ENCODE measurements at places on chromosomes 4 and X.

GRCh38 chr4:189773909-189774308 lies 166.8 kb upstream of the FRG1 start:
- DNase-seq: no peak

DNA sequence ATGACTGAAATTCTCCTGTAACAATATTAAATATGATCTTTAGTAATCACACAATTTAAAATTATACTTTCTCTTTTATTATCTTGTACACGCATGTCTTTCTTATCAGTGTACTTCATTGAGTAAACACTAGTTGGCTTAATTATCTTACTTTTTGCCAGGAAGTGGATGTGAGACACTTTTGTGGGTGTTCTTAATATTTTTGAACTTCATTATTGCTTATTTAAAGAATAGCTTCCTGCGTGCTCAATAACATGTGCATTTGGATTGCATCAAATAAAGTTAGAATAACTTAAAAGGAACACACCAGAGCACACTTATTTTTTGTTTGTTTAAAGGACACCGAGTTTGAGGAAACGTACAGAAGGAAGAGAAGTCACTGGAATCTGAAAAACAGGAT lies 128.5 kb upstream of the VEGFC start:
- no peak for DNase-seq

DNA sequence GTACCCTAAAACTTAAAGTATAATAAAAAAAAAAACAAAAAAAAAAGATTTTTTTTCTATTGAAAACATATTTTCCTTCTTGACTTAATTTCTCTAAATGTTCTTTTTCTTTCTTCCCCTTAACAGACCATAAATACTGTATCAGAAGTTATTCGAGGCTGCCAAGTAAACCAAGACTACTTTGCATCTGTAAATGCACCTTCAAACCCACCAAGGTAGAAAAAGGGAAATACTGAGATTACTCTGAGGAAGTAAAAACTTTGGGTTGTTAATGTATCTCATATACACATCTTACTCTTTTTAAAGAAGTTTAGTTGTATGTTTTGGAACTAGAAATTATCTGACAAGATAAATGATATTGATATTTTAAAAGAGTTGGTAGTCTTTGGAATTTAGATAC lies 65.6 kb downstream of the USO1 start:
- no peak for DNase-seq

GRCh38 chr4:122107680-122108079 lies 44.5 kb upstream of the BLTP1 start:
- no peak for DNase-seq

DNA sequence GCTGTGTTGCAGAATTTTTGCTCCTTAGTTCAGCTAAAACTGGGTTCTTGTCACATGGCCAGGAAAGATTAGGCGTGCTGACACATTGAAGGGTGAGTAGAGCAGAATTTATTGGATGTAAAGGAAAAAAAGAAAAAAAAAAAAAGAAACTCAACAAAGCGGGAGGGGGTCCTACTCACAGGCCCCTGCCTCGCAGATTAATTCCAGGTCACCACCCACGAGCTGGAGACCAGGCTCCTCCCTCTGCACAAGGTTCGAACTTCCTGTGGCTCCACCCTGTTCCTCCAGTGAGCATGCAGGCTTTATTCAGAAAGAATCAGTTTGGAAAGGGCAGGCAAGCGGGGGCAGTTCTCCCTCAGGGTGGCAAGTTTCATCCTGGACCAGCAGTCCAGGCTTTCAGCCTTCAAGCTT lies 17.1 kb downstream of the MGST2 start:
- DNase-seq: no peak

DNA sequence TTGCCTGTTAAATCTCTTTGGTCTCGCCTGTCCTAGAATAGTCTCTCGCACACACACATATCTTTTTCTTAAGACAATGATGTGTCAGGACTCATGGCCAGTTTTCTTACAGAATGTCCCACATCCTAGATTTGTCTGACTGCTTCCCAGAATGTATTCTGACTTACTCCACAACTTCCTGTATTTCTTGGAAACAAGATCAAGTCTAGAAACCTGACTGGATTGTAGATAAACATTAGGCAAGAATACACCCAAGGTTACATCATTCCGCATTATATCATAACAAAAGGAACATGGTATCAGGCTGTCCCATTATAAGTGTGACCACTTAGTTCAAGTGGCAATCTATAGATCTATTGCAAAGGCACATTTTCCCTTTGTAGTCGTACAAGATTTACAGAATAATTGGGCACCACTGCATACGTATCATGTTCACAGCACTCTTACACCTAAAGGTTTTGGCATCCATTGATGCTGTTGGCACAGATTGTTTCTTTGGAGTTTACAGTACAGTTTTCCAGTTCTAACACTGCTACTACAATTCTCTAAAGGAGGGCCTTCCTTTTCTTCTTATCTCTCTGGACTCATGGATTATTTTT lies 56.4 kb downstream of the FBXW7 start:
- DNase-seq: no peak

DNA sequence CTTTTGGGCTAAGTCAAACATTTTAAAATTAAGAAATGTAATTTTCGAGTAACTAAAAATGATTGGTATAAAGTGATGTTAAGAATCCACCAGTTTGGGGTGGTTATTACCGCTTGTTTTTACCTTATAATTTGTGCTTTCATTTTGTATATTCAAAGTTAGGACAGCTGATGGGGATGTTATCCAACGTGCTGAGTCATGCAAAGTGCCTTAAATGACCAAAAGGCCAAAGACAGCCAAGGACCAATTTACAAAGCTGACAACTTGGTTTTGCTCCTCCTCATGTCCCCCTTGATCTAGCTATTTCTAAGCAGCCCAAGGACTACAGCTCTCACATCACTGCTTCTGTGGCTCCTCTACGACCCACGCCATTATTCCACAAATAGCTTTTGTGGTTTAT lies 181.4 kb upstream of the PCDH7 start:
- DNase-seq: no peak

GRCh38 chr4:183082053-183082452 lies 17.0 kb upstream of the WWC2 start:
- DNase-seq: no peak

DNA sequence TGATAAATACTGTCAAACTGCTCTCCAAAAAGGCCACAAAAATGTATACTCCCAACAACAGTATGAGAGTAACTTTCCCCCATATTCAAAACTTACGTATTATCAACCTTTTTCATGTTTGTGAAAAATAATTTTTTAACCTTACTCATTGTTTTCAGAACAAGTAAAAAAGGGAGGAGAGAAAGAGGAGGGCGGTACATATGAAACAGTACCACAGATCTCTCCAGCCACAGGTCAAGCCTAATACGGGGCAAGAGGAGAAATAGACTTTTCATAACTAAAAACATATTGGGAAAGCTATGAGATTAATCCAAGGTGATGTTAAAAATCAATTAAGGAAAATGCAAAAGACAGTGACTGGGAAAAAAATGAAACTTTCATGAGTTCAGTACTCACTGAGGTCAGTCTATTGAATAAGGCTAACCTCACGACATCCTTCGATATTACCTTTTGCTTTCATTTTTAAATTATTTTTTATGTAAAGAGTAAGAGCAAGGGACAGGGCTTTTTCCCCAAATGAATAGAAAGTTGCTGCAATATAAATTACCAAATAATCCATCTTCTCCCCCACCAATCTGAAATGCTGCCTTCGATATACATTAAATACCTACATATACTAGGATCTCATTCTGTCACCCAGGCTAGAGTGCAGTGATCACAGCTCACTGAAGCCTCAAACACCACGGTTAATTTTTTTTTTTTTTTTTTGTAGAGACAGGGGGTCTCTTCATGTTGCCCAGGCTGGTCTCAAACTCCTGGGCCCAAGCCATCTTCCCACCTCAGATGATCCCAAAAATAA lies 25.3 kb downstream of the FBXW7 start:
- no peak for DNase-seq

DNA sequence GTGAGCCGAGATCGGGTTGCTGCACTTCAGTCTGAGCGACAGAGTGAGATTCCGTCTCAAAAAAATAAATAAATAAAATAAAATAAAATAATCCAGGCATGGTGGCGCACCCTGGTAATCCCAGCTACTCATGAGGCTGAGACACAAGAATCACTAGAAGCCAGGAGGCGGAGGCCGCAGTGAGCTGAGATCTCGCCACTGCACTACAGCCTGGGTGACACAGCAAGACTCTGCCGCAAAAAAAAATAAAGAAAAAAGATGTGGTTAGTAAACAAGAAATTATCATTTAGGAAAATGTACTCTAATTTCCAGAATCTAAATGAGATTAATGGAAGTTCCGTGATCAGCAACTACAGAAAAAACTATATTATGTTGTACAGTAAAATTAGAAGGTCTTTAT lies 14.5 kb upstream of the LRBA start:
- no peak for DNase-seq

GRCh38 chrX:23228454-23228853 lies 106.2 kb upstream of the PTCHD1 start:
- no peak for DNase-seq

GRCh38 chrX:128928636-128929035 lies 594.7 kb downstream of the SMARCA1 start:
- no peak for DNase-seq

DNA sequence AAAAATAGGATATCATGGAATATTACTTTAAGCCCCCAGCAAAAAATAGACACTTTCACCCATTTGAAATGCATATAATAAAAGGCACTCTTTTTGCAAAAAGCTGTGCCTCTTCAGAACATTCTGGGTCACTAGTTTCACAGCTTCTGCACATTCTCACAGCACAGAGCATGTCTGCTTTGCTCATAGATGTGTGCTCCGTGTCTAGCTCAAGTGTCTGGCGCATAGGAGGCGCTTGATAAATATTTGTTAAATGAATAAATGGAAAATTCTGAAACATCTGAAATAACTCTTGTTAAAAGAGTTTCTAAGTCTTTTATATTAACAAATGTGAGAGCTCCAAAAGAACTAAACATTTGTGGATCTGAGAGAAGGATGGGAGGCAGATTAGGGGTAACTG lies 275.2 kb downstream of the PTTG2 start:
- DNase-seq: no peak

- DNase-seq: no peak
Measured at GRCh38 chr4:70183168-70183939, 12.2 kb upstream of the ODAM start.

- no peak for DNase-seq
Measured at GRCh38 chrX:22952010-22952409, 47.8 kb upstream of the DDX53 start.

DNA sequence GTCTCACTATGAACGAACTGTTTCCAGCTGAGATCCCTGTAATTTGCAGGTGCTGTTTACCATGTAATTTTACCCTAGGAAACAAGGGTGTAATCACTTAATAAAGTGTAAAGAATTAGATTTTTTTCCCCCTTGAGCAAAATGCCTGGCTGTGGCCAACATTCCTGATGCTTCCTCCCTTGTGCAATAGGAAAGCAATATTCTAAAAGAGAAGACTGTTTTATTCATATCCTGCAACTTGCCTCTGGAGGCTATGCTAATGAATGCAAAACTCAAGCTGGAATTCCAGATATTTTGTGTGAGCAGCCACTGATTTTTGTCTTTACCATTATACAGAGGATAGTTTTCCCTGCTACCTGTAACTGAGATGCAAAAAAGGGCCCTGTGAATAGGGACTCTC lies 98.0 kb downstream of the AWAT2 start:
- no peak for DNase-seq

- no peak for DNase-seq
Measured at GRCh38 chr4:94336303-94336702, 6.3 kb downstream of the HPGDS start.

DNA sequence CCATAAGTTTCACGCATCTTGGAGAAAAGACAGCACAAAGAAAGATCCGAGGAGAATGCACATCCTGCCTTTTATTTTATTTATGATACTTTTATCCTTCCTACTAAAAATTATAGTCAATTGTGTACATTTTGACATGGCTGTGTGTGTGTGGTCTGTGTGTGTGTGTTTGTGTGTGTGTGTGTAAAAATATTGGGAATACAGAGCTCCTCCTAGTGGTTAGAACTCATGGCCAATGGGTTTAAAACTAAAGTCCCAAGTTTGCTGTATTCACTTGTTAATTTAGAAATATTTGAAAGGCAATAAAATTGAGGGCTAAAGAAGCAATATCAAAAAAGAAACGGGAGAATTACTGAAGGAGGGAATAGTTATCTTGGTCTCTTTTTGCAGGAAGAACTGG lies 47.5 kb downstream of the NKX6-1 start:
- no peak for DNase-seq

DNA sequence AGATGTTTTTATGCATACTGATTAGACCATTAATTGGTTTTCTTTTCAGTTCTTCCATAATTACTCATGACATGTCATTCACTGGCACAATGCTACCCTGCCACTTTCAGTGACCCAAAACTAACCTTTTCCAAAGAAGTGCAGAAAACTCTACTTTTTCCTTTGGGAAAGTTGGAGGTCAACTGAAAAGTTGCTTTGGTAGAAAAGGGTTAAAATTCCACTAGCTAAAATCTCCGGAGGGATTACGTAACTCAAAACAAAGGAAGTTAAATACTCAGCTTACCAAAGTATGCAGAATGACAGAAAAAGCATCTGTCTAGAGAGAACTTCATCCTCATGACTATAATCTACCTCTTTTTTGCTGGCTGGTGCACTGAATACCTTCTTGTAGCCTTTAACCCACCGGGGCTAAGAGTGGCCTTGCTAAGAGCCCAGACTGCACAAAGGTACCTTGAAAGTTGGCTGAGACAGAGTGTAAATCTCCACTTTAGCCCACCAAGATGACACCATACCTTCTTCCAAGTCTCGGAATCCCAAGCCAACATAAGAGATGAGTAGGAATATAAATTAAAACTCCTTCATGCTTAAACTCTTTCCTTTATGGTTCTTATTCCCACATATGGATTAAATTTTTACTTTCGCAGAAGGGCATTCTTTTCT lies 1099.5 kb upstream of the INTU start:
- DNase-seq: no peak

GRCh38 chr4:176380352-176381157 lies 60.8 kb downstream of the SPCS3 start:
- DNase-seq: no peak

DNA sequence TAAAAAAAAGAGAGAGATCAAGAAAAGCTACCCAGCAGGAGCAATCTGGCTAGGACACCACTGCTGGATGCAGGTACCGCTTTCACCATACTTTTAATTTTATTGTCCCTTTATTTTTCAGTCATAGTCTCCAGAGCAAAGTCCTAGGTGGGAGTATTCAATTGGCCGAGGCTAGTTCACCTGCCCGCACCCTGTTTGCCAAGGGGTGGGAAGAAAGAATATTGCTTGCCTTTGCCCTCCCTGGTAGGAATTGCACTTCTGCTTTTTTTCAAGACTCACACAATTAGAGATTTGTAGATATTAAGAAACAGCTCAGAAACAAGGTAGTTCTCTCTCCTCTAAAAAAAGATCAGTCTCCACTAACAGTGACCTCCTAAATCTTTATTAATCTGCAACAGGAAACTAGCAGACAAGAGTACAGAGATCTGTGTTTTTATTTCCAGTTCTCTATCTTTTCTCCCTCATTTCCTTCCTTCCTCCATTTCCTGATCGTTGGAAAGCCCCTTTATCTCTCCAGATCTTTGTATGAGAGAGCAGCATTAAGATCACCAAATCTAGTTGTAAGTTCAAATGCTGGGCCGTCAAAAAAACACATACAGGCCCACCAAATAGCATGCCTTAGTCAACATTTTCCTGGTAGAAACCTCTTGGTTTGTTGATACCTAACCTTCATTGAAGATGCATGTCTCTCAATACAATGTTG lies 9.4 kb upstream of the RPGR start:
- DNase-seq: no peak

- DNase-seq: no peak
Measured at GRCh38 chrX:110938977-110939732, 143.5 kb upstream of the CHRDL1 start.

All from GOT3 (cell line).